ENCODE measurements at places on chromosomes 2 and 18.

DNA sequence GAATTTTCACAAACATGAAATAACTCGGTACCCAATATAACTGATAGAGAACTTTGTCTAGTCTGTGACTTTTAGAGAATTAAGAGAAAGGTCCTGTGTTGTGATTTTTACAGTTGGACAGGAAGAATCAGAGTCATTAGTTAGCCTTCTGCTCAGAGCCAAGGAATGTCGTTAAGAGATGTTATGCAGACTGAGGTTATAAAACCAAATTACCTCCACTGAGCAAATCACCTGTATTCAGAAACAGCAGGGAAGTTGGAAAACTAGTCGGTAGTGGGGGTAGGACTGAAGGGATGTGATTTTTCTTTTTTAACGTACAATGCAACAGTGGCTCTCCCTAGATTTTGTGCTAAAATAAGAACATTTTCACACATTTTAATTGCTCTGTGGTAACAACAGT, 18.5 kb downstream of the TANK start:
- no peak for DNase-seq

- no peak for DNase-seq
These were observed 300.3 kb downstream of the NBAS start for GRCh38 chr2:15260835-15261234.

GRCh38 chr2:163375070-163375469, 360.7 kb downstream of the FIGN start:
- no peak for DNase-seq

DNA sequence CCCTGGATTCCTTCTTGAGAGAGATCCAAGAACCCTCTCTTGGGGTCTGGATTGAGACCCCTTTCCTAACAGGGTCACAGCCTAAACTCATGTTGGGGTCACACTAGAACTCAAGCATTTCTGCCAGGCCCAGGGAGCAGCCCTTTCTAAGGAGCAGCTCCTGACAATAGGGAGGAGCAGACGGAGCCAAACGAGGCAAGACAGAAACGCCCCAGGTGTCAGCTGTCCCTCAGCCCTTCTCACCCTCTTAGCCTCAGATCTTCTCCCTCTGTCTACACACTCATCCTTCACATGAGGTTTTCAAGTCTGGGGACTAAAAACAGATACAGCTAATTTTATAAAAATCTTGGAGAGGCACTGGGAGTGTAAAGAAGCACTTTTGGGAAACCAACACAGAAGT, 157.2 kb downstream of the SOCS6 start:
- no peak for DNase-seq

DNA sequence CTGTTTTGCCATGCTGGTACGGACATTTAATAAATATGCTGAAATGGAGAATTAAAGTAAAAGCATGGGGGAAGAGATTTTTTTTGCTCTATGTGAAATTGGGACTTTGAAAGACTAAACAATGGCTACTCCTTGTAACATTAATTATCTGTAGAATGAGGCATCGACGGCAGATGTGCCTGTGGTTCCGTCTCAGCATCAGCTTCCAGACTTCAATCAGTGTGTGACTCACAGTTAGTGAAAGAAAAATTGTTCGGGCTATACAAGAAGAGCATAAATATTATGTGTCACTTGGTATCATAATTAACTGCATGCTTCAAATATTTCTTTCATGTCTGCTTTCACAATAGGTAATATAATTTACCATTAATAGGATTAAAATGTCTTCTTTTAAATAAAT, 117.0 kb upstream of the SMIM21 start:
- DNase-seq, result no peak

- peak; percentile 11 for DNase-seq
These were observed 171.5 kb downstream of the CELF4 start for GRCh38 chr18:37393945-37394609.

- DNase-seq, result no peak
These were observed 33.2 kb upstream of the SLC40A1 start for GRCh38 chr2:189613650-189614420.

DNA sequence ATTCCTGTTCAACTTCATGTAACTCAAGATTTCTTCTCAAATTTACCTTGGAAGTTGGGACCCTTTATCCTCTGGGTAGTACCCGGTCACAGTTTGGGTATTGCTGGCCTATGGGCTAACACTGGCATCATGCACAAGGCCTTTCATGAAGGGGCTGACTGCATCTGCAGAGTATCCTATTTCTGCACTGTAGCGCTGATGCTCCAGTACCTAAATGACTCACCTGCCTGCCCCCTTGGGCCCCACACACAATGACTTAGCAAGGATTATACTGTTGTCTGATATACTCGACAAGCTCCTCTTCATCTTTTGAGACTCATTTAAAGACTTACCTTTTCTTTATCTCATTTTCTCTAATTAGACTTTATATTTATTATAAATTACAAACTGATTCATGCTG, 39.9 kb downstream of the DNAH6 start:
- peak; percentile 30 for DNase-seq

GRCh38 chr2:119174216-119174992, 15.9 kb upstream of the C1QL2 start:
- DNase-seq, result peak; percentile 70

GRCh38 chr2:129604560-129604959, 374.9 kb upstream of the RAB6C start:
- no peak for DNase-seq

DNA sequence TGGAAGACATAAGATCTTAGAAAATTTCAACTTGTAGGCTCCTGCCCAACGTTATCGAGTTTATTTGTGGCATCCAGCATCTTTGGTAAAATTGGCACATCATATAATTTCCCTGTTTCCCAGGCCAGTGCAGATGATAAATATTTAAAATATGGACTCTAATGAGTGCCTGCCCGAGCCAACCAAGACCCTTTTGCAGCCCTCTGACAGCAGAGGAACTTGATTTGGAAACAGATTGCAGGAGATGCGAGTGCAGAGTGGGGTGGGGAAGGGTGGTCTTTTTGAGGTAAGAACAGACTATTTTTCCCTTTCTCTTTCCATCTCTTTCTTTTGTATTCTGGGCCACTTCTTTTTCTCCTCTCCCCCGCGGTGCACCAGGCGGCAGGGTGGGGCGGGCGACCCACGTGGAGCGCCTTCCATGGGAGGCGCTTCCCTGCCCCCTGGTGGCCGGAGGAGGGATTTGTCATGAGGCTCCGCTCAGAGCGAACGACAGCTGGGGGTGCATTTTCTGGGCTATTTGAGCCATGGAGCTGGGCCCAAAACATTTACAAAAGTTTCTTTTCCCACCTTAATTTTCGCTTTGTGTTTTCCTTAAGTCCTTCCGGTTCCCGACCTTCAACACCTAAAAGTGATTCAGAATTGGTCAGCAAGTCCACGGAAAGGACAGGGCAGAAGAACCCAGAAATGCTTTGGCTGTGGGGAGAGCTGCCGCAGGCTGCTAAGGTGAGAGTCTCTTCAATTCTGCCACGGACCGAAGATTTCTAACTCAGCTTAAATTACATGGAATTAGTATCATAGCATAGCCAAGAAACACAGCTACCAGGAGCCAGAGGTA, 32.7 kb downstream of the LPIN1 start:
- DNase-seq, result peak; percentile 92

- DNase-seq, result no peak
These were observed 33.8 kb upstream of the COPS8 start for GRCh38 chr2:237051861-237052260.

- DNase-seq, result no peak
These were observed 344.2 kb downstream of the MTX2 start for GRCh38 chr2:176613323-176613987.

GRCh38 chr2:234670052-234670451, 173.2 kb upstream of the ARL4C start:
- DNase-seq, result no peak

DNA sequence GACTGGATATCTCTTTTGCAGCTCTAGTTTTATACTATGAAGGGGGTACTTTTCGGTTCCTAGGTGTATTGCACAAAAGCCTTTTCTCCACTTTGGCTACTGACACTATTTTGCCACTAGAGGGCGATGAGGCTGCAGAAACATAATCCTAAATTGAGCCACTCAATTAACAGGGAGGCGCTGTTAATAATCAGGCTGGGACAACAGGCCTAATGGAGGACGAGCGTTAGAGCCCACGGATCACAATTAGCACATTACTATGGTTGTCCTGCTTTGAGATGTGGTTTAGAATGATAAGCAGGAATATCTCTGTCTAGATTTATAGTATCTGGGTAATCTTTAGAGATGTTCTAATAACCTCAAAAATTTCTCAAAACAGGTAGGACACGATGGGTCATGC, 62.2 kb upstream of the PMAIP1 start:
- DNase-seq, result peak; percentile 57

- no peak for DNase-seq
These were observed 375.2 kb upstream of the SPHKAP start for GRCh38 chr2:228556717-228557116.

DNA sequence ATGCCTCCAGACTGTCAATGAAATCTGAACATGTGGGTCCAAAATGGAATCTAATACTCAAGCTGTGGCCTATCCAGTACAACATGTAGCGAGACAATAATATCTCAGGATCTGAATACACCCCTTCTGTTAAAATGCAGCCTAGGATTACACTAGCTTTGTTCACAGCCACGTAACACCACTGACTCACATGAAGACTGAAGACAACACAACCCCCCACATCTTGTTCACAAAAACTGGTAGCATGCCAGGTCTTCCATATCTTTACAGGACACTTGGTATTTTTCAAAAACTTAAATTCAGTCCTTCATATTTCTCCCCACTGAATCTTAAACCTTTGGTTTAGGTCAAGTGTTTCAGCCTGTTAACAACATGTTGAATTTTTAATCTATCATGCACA, 84.2 kb downstream of the SLC8A1 start:
- no peak for DNase-seq

DNA sequence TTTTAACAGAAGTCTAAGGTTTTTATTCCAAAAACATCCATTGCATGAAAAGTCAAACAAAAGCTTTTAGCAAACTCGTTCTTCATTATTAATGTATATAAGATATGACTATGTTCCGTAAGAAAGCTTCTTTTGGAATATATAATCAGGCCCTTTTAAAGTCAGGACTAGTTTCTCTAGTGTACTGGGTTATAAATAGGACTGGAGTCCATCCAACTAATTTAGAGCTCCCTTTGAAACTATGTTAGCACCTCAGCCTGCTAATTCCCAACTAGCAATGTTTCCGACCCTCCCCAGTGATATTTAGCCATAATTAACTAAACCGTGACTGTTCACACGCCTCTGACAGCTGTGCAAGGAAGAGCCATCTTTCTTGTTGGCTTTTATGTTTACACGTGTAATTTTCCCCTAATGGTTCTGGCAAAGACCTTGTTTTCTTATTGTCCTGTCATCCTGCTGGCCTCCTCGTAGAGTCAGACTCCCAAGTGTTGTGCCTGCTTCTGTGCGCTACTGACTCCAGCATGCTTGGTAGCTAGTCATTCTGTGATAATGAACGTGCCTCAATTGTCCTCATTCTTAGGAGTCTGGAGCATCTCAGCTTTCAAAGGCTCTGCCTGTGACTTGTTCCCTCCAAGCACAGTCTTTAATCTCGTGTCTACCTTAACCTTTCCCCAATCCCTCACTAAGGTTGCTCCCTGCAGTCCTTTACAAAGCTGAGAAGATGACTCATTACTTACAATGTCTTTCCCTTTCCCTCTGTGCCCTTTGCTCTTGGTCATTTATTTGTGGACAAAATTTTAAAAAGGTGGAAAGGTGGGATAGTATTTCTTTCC, 172.2 kb upstream of the RASGRP3 start:
- no peak for DNase-seq

- no peak for DNase-seq
These were observed 64.8 kb downstream of the IKZF2 start for GRCh38 chr2:213086571-213086970.

DNA sequence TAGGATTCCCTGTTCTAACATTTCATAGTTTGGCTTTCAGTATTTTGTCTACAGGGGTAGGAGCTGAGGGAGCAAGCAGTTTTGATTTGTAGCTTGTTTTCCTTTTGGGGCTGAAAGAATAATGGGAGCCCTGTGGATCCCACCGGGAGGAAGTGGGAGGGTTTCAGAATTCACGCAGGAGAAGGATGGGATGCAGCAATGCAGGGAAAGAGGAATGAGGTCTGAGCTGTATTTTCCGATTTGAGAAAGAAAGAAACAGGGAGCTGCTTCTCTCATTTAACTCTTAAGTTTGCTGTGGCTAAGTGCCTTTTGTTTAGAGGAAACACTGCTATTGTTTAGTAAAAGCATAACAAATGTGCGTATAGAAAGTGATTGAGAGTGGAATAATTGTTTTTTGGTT, 141.0 kb downstream of the ADCYAP1 start:
- no peak for DNase-seq

GRCh38 chr2:53913721-53914120, 54.0 kb upstream of the GPR75 start:
- DNase-seq, result peak; percentile 18

- DNase-seq, result no peak
These were observed 273.1 kb upstream of the SLC8A1 start for GRCh38 chr2:40725040-40725439.

- DNase-seq, result peak; percentile 24
These were observed 140.3 kb downstream of the CYRIA start for GRCh38 chr2:16525265-16525887.

DNA sequence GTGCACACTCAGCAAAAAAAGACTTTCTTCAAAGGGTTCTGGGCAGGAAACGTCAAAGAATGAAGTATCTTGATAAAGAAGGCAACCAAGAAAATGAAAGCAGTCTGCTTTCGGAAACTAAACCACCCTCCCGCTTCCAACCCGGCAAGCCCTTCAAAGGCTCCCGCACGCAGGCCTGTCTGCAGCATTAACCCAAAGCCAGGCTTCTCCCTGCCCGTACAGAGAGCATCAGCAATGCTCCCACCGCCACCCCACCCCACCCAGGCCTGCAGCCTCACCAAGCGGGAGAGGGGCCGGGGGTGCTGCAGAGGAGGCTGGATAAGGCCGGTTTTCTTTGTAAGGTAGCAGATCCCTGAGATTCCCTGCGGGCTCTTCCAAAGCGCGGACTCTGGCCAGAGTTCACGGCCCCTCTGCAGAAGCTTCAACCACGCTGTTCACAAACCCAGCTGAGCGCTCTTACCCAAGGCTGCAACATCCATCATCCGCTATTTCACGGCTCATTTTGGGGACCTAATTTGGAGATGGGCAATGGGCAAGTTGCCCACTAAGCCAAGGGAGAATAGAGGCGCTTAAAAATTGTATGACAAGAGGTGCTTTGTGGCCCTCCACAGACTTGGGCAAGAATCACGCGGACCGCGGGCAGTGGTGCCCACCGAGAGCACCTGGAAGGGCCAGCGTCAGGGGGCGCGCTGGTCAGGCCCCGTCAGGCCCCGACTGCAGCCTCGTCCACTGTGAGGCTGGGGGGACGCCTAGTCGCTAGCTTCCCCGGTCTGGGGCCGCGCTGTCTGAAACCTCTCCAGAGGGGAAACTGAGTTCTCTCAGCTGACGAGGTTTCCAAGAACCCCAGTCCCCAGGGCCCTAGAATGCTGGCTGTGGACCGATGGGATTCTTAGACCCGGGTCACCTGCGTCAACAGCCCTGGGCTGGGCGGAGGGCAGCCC, 225.4 kb upstream of the ID2 start:
- peak; percentile 69 for DNase-seq

Data from stimulated activated CD4-positive, alpha-beta T cell treated with anti-CD3 and anti-CD28 coated beads, Interleukin-15, amount 100 ng/mL, for 24 hours (primary cell).